Activated T-helper 1 cell treated with anti-CD3 and anti-CD28 coated beads, Interleukin-12 subunit alpha, Interleukin-12 subunit beta, Interleukin-2, Interleukin-4 antibody, amounts not matched to agents 30 ng/mL and 10 ng/mL and 1 ng/mL, durations not matched to agents 14 hours and 24 hours and 36 hours (primary cell): ENCODE measurements at places on chromosomes 13 and 19. TPM values are rescaled to one million over a fixed set of nuclear protein-coding genes. Genes with fewer than 3 reads are reported as not detected.

- peaks cover 5% of the 10 kb centered on the region for H3K36me3 ChIP-seq
- H3K4me1 ChIP-seq, result peaks cover 19% of the 10 kb centered on the region
- H3K4me3 ChIP-seq, result no peak overlapping the region
Observed at GRCh38 chr19:52943884-52944643, 18.6 kb downstream of the ZNF816 start.

DNA sequence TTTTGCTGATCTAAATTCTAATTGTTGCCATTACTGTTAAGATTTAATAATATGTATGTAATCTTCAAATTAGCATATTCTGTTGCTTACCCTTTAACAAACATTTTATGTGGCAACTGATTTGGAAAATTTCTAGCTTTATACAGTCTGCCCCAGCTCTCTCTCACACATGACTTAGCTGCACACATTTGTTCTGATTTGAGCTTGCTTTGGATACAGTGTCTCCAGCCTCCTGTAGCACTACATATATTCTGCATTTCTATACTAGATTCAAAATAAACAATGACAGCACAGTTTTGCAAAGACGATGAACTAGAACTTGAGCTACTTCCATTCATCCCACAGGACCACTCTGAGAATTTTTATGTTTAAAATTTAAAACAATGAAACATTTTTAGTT lies 254.7 kb downstream of the DNAJC15 start:
- H3K36me3 ChIP-seq, result no peaks in the 10 kb centered on the region
- H3K27ac ChIP-seq, result no peak overlapping the region
- H3K4me1 ChIP-seq, result no peaks in the 10 kb centered on the region
- H3K27me3 ChIP-seq, result peaks cover 12% of the 10 kb centered on the region
- no peak overlapping the region for H3K4me3 ChIP-seq

The C13orf46 gene
- 0.83 and 0.91 TPM in 2 replicates for total RNA-seq

DNA sequence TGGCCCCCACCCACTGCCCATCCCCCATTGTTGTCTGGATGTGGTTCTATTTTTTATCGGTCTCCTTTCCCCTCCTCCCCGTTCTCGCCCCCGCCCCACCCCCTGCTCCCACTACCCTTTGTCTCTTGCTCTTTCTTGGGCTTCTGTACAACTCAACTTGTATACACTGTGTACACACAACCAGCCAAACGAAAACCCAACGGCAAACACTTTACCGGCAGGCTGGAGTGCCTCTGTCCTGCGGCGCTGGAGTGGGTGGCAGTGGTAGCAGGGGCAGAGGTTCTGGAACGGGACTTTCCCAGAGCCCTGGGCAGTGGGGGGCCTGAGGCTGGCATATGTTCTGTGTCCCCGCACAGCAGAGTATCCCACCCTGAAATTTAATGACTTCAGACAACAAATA lies 13.7 kb downstream of the RRAS start:
- H3K27me3 ChIP-seq, result no peaks in the 10 kb centered on the region
- H3K4me3 ChIP-seq, result no peak overlapping the region
- no peak for DNase-seq
- no peaks in the 10 kb centered on the region for H3K4me1 ChIP-seq
- peaks cover 17% of the 10 kb centered on the region for H3K36me3 ChIP-seq

GRCh38 chr13:54029226-54029625 lies 1000.6 kb downstream of the OLFM4 start:
- H3K4me3 ChIP-seq, result no peak overlapping the region
- H3K27ac ChIP-seq, result no peak overlapping the region
- no peaks in the 10 kb centered on the region for H3K27me3 ChIP-seq
- no peaks in the 10 kb centered on the region for H3K4me1 ChIP-seq
- H3K36me3 ChIP-seq, result no peaks in the 10 kb centered on the region

GRCh38 chr13:80751854-80752253 lies 410.9 kb upstream of the SPRY2 start:
- no peaks in the 10 kb centered on the region for H3K36me3 ChIP-seq
- DNase-seq, result no peak
- no peaks in the 10 kb centered on the region for H3K27me3 ChIP-seq
- H3K4me3 ChIP-seq, result no peak overlapping the region

The F10 gene
- not detected in 2 replicates for total RNA-seq

The GNG7 gene
- total RNA-seq, result 0.07 and 0.13 TPM in 2 replicates

DNA sequence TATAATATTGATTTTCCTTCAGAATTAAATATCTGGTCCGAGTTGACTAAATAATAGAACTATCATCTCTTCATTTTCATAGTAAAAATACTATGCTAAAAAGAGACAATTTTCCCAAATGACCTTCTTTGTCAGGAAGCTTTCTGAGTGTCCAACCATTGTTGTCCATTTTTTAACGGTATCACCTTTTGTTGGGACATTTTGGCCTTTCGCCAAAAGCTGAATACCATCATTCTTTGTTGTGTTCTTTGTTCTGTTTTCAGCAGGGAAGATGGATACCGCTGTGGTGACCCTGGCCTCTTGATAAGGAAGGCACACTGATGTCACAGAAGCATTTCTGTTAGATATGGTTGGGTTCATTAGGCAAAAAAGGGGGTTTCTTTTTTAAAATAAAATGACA lies 654.4 kb upstream of the GPC6 start:
- H3K4me3 ChIP-seq, result no peak overlapping the region
- H3K27me3 ChIP-seq, result no peaks in the 10 kb centered on the region
- no peak overlapping the region for H3K27ac ChIP-seq
- DNase-seq, result no peak

DNA sequence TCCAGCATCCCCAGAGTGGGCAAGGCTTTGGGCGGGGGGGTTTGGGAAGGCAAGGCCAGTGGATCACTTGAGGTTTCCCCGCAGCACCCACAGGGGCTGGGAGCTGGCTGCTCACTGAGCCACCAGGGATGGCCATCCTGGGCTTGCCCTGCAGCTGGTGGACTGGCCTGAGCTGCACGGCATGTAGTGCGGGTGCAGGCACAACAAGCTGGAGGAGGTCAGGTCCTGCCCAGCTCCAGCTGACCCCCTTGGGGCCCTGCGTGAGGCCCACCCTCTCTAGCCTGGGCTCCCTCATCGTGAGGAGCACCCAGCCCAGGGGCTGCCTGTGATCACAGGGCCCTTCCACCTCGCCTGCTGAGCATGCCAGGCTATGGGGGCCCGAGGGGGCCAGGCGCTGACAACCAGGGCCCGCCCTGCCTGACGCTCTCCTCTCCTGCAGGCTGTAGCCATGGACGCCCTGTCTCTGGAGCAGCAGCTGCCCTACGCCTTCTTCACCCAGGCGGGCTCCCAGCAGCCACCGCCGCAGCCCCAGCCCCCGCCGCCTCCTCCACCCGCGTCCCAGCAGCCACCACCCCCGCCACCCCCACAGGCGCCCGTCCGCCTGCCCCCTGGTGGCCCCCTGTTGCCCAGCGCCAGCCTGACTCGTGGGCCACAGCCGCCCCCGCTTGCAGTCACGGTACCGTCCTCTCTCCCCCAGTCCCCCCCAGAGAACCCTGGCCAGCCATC lies 22.9 kb downstream of the COMP start:
- H3K4me1 ChIP-seq, result no peaks in the 10 kb centered on the region
- DNase-seq, result no peak
- peaks cover 1% of the 10 kb centered on the region for H3K27me3 ChIP-seq
- no peaks in the 10 kb centered on the region for H3K36me3 ChIP-seq

GRCh38 chr13:60335531-60335930 lies 61.5 kb upstream of the TDRD3 start:
- H3K27me3 ChIP-seq, result peaks cover 17% of the 10 kb centered on the region
- no peaks in the 10 kb centered on the region for H3K4me1 ChIP-seq
- no peak for DNase-seq
- no peak overlapping the region for H3K4me3 ChIP-seq
- no peaks in the 10 kb centered on the region for H3K36me3 ChIP-seq

The CALR3 gene
- total RNA-seq, result not detected in 2 replicates

- no peaks in the 10 kb centered on the region for H3K4me1 ChIP-seq
- H3K36me3 ChIP-seq, result no peaks in the 10 kb centered on the region
- H3K4me3 ChIP-seq, result no peak overlapping the region
- no peak overlapping the region for H3K27ac ChIP-seq
- DNase-seq, result no peak
Observed at GRCh38 chr13:98335721-98336120, 158.7 kb upstream of the RNF113B start.

- no peak for DNase-seq
- H3K27me3 ChIP-seq, result peaks cover 9% of the 10 kb centered on the region
- peak overlapping the region; percentile 35 for H3K27ac ChIP-seq
- no peak overlapping the region for H3K4me3 ChIP-seq
- no peaks in the 10 kb centered on the region for H3K36me3 ChIP-seq
Observed at GRCh38 chr13:44271031-44271455, 102.6 kb upstream of the SERP2 start.

The PSG6 gene
- total RNA-seq, result not detected in 2 replicates

GRCh38 chr13:31174018-31174417 lies 12.3 kb upstream of the HSPH1 start:
- peaks cover 20% of the 10 kb centered on the region for H3K4me1 ChIP-seq
- no peaks in the 10 kb centered on the region for H3K36me3 ChIP-seq
- H3K27ac ChIP-seq, result no peak overlapping the region
- DNase-seq, result no peak
- H3K27me3 ChIP-seq, result peaks cover 4% of the 10 kb centered on the region

The HSPB6 gene
- 0.78 TPM in 1 of 2 replicates, not detected in the other for total RNA-seq

DNA sequence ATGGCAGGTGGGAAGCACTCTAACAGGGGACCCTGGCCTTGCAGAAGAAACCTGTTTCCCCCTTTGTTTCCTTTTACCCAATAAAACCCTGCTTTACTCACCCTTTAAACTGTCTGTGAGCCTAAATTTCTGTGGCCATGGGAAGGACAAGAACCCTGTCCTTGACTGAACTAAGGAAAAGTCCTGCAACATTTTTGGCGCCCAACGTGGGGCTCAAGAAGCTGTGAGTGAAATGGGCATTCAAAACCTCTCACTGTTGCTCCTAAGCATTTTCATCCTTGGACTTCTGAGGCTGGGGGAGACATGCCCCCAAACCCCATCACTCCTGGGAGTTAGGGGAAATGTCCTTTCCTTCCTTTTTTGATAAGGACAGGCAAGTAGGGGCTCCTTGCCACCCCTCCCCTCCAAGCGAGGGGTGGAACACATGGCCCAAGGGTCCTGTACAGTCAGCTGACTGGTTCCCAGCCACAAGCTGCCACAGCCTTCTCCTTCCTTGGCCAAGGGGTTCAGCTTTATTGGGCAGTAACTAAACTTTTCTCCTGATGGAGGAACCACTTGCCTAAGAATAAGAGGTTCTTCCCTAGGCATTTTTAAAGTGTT lies 381.6 kb downstream of the KLF5 start:
- no peaks in the 10 kb centered on the region for H3K4me1 ChIP-seq
- no peak overlapping the region for H3K4me3 ChIP-seq
- DNase-seq, result no peak

The CUL4A gene
- total RNA-seq, result 86.5 and 89.9 TPM in 2 replicates

The C19orf73 gene
- total RNA-seq, result 2.6 and 2.9 TPM in 2 replicates

The ZNF135 gene
- 0.05 and 0.16 TPM in 2 replicates for total RNA-seq

DNA sequence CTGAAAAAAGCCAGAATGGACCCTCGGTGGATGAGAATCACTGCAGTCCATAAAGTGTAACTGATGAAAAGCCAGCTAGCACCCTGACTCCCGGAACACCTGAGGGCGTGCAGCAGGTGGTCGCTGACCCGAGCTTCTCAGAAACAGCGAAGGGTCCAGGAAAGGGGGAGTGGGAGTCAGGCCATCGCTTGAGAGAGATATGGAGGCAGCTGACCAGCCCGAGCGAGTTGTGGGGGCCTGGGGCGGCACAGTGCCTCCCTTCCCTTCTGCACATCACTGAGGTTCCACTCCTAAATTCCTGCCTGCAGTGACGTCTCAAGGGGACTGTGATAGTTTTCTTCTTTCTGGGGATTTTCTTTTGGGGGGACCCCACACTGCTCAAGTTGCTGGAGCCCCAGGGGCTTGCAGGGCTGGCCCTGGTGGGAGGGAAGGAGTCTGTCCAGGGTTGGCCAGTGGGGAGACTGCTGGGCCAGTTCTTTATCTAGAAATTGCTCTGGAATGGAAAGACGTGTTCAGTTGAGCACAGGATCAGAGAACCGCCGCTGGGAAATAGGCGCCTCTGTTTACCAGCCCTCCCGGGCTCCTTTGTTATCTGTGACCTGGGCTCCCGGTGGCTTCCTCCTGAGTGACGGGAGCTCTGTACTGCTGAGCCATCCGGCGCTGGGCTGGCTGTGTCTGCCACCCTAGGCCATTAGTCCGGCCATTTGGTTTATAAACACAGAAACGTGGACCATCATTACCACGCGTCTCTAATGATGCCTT lies 71.3 kb downstream of the RAB20 start:
- DNase-seq, result no peak
- no peaks in the 10 kb centered on the region for H3K4me1 ChIP-seq
- H3K27me3 ChIP-seq, result no peaks in the 10 kb centered on the region
- no peak overlapping the region for H3K27ac ChIP-seq
- H3K36me3 ChIP-seq, result no peaks in the 10 kb centered on the region

GRCh38 chr19:18009412-18010066 lies 1.6 kb downstream of the ARRDC2 start:
- H3K4me1 ChIP-seq, result peaks cover 61% of the 10 kb centered on the region
- DNase-seq, result no peak
- H3K27me3 ChIP-seq, result no peaks in the 10 kb centered on the region
- peak overlapping the region; percentile 71 for H3K27ac ChIP-seq
- H3K4me3 ChIP-seq, result peak overlapping the region; percentile 93

The SPIB gene
- total RNA-seq, result 1.3 TPM in 2 replicates

GRCh38 chr19:9622531-9622930 lies 1.5 kb upstream of the ZNF561 start:
- peaks cover 28% of the 10 kb centered on the region for H3K4me1 ChIP-seq
- peak overlapping the region; percentile 51 for H3K4me3 ChIP-seq
- no peak overlapping the region for H3K27ac ChIP-seq

DNA sequence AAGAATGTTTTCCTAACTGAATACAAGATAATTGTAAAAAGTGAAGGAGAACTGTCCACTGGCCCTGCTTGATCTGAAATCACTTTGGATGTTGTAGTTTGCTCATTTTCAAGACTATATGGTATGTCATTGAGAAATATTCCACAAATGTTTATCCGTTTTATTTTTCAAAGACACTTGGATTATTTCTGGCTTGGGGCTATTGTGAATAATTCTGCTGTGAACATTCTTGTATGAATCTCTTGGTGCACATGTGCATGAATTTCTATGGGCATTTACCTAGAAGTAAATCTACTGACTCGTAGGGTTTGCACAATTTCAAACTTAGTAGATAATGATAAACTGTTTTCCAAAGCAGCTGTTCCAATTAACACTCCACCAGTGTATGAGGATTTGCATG lies 8.6 kb downstream of the RXFP2 start:
- peaks cover 8% of the 10 kb centered on the region for H3K27me3 ChIP-seq
- no peaks in the 10 kb centered on the region for H3K36me3 ChIP-seq
- no peaks in the 10 kb centered on the region for H3K4me1 ChIP-seq
- no peak overlapping the region for H3K27ac ChIP-seq
- no peak for DNase-seq
- no peak overlapping the region for H3K4me3 ChIP-seq

The SYCN gene
- not detected in 2 replicates for total RNA-seq

The CYSLTR2 gene
- total RNA-seq, result 0.75 and 0.78 TPM in 2 replicates

The FFAR3 gene
- total RNA-seq, result 0.20 and 0.36 TPM in 2 replicates

DNA sequence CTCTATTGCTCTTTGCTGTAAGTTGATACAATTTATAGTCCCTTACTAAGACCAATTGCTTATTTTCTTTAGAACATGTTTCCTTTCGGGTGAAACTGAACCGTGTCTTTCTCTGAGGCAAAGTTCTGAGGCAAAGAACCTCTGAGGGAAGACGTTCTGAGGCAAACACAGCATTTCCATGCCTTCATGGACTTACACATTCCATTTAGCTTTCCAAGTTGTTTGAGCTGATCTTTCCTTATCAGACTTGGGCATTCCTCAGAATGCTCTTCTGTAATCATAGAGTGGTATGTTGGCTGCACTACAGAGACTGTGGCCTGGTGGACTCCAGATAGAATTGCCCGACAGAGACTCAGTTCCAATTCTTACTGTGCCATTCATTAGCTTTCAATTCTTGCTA lies 579.1 kb downstream of the KCTD12 start:
- no peaks in the 10 kb centered on the region for H3K27me3 ChIP-seq
- no peak for DNase-seq
- H3K27ac ChIP-seq, result no peak overlapping the region
- no peaks in the 10 kb centered on the region for H3K36me3 ChIP-seq
